ENCODE measurements at places on chromosomes 2 and 18.

DNA sequence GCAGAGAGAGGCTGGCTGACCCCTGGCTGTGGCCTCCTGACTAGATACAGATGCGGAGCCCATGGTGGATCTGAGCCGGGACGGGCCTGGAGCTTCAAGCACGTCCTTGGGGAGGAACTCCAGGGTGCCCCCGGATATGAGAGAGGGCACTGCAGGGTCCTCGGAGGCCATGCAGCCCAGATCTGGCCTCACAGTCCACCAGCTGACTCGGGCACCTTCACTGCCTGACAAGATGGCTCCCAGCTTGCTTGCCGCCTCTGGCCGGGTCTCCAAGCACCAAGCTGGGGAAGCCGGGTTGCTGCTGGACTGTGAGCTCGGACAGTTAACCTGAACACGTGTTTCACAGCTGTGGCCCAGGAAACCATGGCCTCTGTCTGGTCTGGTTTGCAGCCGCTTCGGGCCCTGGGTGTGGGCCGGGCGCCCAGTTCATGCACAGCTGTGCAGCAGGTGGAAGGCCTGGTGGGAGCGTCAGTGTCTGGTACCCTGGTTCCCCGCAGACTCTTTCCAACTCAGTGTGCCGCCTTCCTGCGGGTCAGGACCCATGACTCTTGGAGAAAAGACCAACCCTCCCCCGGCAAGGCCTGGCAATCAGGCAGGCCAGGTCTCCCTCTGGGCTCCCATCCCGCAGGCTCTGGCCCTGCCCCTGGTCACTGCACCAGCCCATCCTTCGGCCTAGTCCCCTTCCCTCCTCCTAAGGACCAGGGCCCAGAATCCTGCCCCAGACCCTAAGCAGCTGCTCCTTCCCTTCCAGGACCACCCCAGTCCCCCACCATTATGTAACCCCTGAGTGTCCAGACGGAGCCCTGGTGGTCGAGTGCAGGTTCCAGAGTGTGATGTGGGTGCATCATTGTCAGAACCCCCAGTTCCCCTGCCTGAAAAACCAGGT lies 74.6 kb upstream of the OTOS start:
- DNase-seq, result no peak

- DNase-seq, result no peak
Observed at GRCh38 chr18:49174478-49174877, 223.7 kb upstream of the SMAD7 start.

- DNase-seq, result no peak
Observed at GRCh38 chr2:182587831-182588230, 128.2 kb upstream of the DNAJC10 start.

DNA sequence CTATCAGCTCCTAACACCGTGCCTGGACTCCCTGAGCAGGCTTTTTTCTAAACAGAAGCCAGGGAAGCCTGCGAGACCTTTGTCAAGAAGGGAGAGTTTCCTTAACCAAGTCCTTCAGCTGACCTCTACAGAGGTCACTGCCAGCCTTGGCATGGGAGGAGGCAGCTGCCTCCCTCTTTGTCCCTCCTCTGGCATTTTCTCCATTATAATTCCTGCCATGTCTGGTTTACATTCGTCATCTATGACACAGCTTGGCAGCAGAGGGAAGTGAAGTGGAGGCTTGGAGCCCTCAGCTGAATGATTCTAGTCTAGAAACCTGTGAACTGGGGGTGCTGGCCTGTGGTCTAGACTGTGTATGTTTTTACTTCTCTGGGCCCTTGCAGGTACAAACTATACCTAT lies 22.5 kb downstream of the LIPG start:
- no peak for DNase-seq

- no peak for DNase-seq
Observed at GRCh38 chr2:3913166-3913565, 209.8 kb downstream of the DCDC2C start.

GRCh38 chr18:47809420-47809819 lies 121.0 kb downstream of the SMAD2 start:
- DNase-seq, result no peak

DNA sequence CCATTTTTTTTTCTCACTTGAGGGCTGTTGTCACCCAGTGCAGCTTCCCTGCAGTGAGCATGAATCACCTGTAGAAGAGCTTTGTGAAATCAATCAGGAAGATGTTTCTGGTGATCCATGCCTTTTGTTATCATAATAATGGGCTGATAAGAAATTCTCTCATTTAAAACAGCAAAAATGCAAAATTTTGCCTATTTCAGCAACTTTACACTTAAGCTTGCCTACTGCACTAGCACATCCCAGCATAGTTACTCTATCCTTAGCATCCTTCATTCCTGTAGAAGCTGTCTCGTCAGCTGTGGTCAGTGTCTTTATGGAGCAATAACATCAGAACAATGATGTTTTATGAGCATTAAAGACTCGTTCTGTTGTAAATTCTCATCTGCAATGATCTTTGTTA lies 178.6 kb upstream of the ZNF804A start:
- no peak for DNase-seq

DNA sequence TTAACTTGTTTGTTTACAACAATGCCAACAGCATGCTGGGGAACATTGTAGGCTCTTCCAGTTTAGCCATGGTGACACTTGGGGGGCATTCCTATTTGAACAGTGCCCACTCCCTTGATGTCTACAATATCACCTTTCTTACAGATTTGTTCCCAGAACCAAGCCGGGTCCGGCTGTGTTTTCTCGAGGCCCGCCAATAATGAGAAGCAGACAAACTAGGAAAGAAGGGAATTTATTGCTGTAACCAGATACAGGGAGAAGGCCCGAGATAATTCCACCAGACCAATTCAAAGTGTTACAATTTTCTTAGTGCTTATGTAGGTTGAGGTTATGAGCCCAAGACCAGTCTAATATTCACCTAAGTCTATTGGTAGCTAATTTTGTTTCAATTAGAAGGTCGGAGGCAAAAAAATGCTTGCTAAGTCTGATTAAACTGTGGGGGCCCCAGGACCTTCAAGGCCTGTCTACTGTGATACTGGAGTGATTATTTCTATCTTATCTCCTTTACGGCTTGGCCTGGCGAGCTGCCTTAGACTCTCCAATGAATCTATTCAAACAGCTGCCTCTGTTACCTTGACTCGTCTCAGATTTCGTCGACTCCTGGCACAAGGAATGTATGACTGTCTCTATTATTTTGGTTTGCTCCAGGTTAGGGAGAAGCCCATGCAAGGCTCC lies 59.1 kb upstream of the PSME4 start:
- DNase-seq, result no peak

- DNase-seq, result no peak
Observed at GRCh38 chr2:126827371-126827770, 71.3 kb upstream of the TEX51 start.

DNA sequence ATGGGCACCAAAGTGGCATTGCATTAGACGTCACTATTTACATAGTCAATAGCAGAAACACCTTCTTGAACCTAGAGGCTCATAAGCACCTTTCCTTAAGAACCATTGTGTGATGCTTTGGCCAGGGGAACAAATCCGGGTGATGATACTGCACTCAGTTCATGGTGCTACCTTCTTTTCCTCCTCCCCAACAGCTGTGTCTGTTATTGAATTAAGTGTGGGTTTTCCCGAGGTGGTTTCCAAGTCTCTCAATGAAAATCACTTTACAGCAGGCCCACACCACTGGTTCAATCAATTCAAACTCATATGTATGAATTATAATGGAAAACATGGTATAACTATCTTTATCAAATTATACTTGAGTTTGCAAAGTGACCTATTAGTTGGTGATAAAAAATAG lies 9.3 kb upstream of the EFEMP1 start:
- DNase-seq, result no peak

DNA sequence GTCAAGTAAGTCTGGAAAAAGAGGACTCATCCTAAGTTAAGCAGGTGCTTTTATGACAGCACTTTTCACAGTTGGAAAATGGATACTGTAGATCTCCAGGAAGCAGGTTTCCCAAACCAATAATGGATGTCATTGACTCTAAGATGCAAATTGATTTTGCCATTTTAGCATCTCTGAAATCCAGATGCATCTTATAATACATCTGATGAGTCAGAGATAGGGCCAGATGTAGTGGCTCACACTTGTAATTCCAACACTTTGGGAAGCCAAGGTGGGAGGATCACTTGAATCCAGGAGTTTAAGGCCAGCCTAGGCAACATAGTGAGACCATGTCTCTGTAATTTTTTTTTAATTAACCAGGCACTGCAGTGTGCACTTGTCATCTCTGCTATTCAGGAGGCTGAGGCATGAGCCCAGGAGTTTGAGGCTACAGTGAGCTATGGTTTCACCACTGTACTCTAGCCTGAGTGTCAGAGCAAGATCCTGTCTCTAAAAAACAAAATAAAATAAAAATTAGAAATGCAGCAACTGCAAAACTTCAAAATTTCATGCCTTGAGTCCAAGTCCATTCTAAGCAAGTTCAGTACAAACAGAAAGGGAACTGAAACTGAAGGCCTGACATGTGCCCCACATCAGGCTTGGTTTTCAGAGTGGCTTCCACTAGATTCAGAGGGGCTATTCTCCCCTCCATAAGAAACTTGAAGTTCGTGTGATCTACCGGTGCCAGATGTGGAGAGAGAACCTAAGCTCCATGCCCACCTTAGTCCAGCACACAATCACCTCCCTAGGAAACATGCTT lies 267.8 kb upstream of the NCKAP5 start:
- DNase-seq, result no peak

DNA sequence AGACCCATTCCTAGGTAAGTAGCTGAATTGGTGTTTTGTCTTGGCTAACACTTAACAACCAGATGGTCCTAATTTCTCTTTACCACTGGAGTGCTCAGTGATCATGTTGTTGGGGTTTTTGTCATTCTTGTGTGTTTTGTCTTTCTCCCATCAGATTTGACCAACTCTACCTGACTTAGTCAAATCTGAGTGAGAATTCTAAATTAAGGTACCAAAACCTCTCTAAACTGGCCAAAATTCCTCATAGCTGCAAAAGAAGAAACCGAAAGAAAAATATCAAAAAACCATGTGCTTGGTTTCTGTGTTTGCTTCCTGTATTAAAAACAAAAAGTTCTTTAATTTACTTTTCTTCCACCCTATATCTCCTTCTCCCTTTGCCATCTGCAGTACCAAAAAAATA lies 350.7 kb upstream of the SPHKAP start:
- no peak for DNase-seq

DNA sequence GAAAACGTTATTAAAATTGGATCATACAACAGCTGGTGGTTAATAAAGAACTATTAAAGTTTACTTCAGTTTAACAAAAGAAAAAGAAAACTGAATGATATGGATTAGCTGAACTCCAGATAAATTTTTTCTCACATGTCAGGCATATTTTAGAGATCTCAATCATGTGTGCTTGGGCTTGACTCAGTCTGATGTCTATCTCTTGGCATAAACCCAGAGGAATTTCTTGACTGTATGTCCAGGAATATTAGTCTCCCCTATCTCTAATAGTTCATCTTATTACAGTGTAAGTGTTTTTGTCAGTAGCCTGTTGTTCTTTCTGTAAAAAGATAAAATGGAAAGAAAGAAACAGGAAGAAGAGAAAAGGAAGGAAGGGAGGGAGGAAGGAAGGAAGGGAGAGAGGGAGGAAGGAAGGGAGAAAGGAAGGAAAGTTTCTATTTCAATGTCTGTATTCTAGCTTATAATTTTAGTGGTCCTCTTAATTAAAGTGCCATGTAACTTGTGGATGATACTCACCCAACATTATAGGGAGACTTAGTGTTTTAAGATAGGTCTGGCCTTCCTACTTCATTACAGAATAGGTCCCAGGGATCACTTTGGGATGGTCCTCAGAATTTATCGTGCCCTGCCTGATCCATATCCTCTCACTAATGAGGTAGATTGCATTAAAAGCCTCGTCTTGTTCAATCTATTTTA lies 99.7 kb upstream of the UGP2 start:
- no peak for DNase-seq

DNA sequence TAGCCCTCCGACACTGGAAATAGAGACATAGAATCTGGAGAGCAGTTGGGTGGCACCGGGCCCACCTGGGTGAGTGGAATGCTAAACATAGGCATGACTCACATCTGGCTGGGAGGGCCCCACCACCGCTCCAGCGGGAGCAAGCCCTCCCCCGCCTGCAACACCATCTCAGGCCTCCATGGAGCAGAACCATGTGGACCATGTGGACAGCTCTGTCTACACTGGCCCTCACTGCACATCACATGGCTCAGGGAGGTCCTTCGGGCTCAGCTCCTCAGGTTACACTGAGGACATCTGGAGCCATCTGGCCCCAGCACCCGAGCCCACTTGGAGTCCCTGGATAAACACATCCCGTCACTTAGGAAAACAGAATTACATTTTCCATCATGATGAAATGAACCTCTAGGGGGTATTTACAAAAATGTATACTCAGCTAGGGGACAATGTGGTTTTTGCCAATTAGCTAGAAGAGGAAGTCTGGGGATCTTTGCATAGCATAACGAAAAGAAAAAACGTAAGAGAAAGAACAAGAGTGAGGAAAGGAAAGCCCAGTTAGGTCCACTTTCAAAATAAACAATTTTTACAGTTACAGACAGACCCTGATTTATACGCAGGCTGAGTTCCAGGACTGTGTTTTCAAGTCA lies 30.7 kb upstream of the MLPH start:
- DNase-seq, result no peak

DNA sequence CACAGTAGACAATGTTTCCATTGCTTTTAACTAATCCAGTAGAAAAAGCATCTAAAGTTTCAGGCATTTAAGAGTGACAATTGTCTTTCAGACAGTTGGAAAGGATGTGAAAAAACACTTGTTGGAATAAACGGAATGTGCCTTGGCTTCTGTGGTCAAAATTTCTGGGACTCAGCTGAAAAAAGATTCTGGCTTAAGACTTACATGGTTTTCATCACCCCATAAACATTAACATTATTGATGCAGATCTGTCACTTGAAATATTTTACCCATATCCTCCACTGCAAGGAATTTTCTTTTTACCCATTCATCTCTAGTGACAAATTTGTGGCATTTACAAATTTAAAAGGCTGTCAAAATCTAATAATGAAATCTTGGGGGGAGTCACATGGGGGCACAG lies 166.0 kb downstream of the SRBD1 start:
- no peak for DNase-seq

GRCh38 chr2:609449-609848 lies 67.8 kb downstream of the TMEM18 start:
- no peak for DNase-seq

GRCh38 chr2:228657807-228658402 lies 476.4 kb upstream of the SPHKAP start:
- DNase-seq, result no peak

- no peak for DNase-seq
Observed at GRCh38 chr2:127961729-127962128, 66.1 kb downstream of the SAP130 start.

- DNase-seq, result no peak
Observed at GRCh38 chr2:146312899-146313298, 1531.9 kb upstream of the ACVR2A start.

GRCh38 chr2:238684362-238685326 lies 163.2 kb upstream of the TWIST2 start:
- DNase-seq, result no peak
